ENCODE measurements at places on chromosomes 12 and 14. TPM values are rescaled to one million over a fixed set of nuclear protein-coding genes. Genes with fewer than 3 reads are reported as not detected.

The NRXN3 gene
- total RNA-seq = not detected

The PROX2 gene
- 0.35 TPM for total RNA-seq

The OAS2 gene
- 27.8 TPM for total RNA-seq

The KRT72 gene
- total RNA-seq = 0.11 TPM

The IFNG-AS1 gene
- total RNA-seq = not detected

The TMPRSS12 gene
- total RNA-seq = not detected

The ATF1 gene
- total RNA-seq = 72.6 TPM

The REP15 gene
- total RNA-seq = 0.38 TPM

The TMEM132C gene
- total RNA-seq = not detected

The SNRPF gene
- 70.3 TPM for total RNA-seq

The SPIC gene
- not detected for total RNA-seq

The TXNDC16 gene
- total RNA-seq = 1.5 TPM

The CDK4 gene
- 382 TPM for total RNA-seq

The NINJ2 gene
- 2.6 TPM for total RNA-seq

- no peak for DNase-seq
Measured at GRCh38 chr12:6708960-6709394, 8.4 kb upstream of the PIANP start.

GRCh38 chr12:105713606-105714305 lies 383.3 kb downstream of the C12orf75 start:
- DNase-seq = no peak

DNA sequence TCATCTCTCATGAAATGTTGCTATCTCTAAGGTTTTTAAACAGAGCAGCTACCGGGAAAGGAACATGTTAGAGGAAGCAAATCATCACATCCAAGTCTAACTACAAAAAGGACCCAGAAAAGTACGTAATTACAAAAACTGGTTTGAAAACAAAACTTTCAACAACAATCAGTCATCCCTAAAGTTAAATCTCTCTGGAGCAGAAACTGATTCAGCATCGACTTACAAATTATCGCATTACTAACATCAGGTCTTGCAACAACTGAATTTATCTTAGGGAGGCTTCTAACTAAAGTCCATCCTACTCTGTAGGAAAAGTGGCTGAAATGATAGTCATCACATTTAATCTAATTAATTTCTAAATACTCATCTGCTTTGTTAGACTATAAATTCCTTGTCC lies 137.0 kb downstream of the MED13L start:
- no peak for DNase-seq

GRCh38 chr12:10130042-10130441 lies at the start of gene CLEC7A:
CLEC7A (minus strand) TSS chr12:10130199; CDS start chr12:10130082, 117 bp downstream.
- no peak for DNase-seq

- no peak for DNase-seq
Measured at GRCh38 chr14:37399517-37399916, 195.5 kb downstream of the FOXA1 start.

- no peak for DNase-seq
Measured at GRCh38 chr14:61334197-61334701, 12.9 kb downstream of the PRKCH start.

- DNase-seq = no peak
Measured at GRCh38 chr12:46461907-46462640, 89.5 kb upstream of the SLC38A2 start.

DNA sequence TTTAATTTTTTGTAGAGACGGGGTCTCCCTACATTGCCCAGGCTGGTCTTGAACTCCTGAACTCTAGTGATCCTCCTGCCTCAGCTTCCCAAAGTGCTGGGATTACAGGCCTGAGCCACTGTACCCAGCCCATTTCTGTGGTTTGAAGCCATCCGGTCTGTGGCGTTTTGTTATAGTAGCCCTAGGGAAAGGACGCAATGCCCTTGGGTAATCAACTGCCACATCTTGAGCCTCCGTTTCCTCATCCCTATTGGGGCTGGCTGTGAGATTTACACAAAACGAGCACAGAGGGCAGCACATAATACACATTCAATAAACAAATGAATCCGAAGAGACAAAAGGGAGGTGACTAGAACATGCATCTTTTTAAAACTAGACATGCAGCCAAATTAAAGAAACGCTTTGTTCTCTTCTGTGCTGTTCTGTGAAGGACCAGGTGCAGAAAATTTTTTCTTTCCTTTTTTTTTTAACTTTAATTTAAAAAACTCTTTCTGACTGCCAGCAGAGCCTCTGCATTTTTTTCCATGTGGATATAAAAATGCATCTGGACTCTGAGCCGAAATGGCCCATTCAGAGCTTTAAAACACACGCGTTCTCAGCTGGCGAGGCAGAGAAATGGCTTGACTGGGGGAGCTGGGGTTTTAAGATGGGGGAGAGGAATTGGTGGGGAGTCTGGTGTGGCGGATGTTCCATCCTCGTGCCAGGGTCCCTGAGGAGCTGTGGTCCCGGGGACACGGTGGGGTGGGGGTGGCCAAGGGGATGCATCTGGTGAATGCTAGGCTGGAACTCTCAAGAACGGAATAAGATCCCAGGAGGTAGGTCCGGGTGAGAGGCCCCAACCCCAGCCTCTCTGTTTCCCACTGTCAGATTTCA lies 119.0 kb downstream of the RBM19 start:
- DNase-seq = no peak

DNA sequence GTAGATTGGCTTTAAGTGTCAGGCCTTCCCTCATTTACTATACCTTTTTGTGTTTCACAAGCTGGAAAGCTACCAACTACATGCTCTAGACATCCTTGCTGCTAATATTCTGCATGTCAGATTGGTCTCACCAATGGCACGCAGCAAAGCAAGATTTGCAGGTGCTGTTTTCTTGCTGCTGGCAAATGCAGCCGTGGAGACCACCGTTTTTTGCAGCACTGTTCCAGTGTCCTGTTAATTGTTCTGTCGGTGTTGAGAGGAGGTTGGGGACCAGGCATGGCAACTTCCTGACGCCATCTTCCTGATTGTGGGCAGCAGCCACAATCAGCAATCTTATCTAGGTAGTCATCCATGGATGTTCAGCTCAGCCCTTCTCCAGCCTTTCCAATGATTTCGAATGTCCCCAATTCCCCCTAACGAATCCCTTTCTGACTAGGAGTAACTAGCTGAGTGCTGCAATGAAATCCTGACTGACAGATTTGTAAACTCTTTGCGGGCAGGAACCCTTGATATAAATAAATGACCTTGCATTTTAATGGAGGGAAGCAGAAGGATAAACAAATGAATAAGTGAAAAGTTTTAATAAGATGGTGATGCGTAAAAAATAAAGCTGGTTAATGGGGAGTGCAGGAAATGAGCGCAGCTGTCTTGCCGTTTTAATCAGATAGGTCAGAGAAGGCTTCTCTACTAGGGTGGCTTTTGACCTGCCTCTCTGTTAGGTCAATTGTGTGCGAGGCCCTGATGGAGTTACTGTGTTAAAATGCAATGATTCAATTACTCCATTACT lies 574 bp upstream of the CRADD start:
- no peak for DNase-seq

DNA sequence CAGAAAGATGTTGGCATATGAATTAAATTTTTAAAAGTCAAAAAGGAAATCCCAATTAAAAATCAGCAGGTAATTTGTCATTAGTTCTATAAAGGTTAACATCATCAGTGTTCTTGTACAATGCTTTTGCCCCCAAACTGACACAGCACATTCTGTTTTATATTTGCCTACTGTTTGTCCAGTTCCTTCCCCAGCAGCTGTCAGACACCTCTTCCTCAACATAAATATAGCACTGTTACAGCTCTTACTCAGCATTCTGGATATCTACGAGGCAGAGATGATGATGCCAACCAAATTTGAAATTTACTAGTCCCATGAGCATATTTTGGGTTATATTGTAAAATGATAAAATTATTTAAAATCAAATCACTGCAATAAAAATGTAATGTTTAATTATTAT lies 124.6 kb downstream of the SINHCAF start:
- DNase-seq = no peak

DNA sequence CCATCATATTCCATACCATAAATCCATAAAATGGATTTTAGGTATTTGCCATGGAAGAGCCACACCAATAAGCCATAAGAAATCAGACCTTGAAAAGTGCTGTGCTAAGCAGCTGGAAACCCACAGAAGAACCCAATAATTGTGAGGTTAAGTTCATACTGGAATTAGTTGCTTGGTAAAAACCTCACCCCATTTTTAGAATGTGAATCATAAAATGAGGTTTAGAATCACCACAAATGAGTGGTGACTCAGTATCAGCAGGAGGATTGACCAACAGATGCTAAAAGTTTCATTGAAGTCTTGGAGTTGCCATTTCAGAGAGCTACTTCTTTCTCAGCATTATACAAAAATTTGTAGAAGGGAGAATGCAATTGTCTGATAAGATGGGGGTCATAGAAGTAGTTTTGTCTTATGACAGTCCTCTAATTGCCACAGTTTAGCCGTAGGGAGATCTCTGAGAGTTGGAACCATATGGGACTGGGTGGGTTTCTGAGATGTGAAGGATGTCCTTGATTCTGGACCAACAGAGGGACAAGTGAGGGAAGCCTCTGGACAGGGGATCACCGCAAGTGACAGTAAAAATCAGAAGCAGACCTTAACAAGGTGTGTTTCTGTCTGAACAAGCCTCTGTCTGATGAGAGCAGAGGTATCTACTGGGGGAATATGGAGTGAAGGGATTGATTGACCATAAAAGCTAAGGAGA lies 1.4 kb upstream of the STON2 start:
- no peak for DNase-seq

DNA sequence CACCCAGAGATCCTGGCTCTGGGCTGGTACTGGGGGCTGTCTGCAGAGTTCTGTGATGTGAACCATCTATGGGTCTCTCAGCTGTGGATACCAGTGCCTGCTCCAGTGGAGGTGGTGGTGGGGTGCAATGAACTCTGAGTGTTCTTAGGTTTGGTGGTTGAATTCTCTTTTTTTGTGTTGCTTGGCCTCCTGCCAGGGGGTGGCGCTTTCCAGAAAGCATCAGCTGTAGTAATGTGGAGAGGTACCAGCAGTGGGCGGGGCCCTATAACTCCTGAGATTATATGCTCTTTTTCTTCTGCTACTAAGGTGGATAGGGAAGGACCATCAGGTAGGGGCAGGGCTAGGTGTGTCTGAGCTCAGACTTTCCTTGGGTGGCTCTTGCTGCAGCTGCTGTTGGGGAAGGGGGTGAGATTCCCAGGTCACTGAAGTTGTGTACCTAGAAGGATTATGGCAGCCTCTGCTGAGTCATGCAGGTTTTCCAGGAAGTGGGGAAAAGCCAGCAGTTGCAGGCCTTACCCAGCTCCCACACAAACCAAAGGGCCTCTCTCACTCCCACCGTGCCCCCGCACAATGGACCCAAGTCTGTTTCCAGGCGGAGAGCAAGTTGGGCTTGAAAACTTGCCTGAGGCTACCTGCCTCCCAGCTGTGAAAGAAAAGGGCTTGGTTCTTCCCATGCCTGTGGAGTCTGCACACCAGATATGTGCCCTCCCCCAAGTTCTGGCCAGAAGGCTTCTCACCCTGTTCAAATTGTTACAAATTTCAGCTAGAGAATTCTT lies 18.6 kb downstream of the CCER1 start:
- DNase-seq = no peak

- DNase-seq = no peak
Measured at GRCh38 chr12:82866227-82866775, 179.6 kb downstream of the TMTC2 start.

- no peak for DNase-seq
Measured at GRCh38 chr14:21352587-21352986, 31.2 kb downstream of the SUPT16H start.

- DNase-seq = no peak
Measured at GRCh38 chr14:101948666-101949216, 15.6 kb upstream of the DYNC1H1 start.

DNA sequence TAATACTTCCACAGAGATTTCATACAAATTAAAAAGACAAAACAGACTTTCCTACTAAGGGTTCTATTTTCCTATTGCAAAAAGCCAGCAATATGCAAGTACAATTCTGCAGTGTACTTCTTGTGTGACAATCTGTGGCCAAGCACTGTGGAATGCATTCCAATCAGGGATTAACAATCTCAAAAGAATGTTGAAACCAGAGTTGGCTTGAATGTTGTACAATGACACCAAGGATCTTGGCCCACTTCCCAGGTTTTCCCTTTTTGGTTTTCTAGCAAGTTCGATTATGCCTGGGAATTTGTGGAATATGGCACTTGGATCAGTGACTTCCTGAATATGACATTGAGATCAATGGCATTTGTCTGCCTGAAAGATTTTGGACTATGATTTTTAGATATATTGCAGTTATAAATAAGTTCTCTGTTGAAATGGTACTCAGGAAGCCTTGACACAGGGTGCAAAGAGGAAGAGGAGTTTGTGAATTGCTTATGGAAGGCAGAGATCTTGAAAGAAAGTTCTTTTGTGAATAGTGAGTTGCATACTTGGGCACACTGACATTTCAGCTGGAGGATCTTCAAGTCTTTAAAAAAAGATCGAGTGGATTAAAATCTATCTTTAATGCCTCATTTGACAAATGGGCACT lies 81.4 kb upstream of the FERMT2 start:
- DNase-seq = no peak

- no peak for DNase-seq
Measured at GRCh38 chr14:97061198-97061597, 264.0 kb downstream of the VRK1 start.

- DNase-seq = no peak
Measured at GRCh38 chr14:103195828-103196615, 72.8 kb downstream of the TNFAIP2 start.

- peak; percentile 49 for DNase-seq
Measured at GRCh38 chr12:19440019-19440858, 947 bp downstream of the AEBP2 start.

- DNase-seq = no peak
Measured at GRCh38 chr14:90341784-90342183, 10.0 kb upstream of the NRDE2 start.

- DNase-seq = no peak
Measured at GRCh38 chr12:131766382-131767107, 55.7 kb downstream of the SFSWAP start.

GRCh38 chr14:101810897-101811621 lies 49.5 kb downstream of the PPP2R5C start:
- no peak for DNase-seq

- no peak for DNase-seq
Measured at GRCh38 chr14:29161593-29161992, 395.0 kb downstream of the FOXG1 start.

GRCh38 chr14:54567224-54567638 lies 303 bp downstream of the SAMD4A start:
- DNase-seq = no peak

DNA sequence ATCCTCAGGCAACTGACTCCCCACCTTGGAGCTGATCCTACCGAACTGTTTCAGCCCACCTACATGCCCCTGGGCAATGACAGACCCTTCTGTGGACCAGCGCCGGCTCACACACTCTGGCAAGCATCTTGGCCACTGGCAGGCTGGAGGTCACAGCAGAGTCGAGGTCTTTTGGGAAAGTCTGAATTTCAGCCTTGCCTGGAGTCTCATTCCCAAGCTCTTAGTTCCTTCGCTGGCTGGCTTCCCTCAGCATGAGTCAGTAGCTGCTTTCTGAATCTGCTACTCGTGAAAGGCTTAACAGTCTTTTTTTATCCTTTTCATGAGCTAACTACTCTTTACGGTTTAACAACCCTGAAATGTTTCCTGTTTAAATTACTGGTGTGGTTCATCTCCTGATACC lies 44.5 kb downstream of the ASCL4 start:
- DNase-seq = no peak

GRCh38 chr12:75623631-75624154 lies 112.3 kb upstream of the KRR1 start:
- DNase-seq = no peak

All from activated T-cell treated with anti-CD3 and anti-CD28 coated beads, Interleukin-2, amount 50 U/mL, for 4 hours (primary cell).